ENCODE measurements at places on chromosomes 2 and 18.

DNA sequence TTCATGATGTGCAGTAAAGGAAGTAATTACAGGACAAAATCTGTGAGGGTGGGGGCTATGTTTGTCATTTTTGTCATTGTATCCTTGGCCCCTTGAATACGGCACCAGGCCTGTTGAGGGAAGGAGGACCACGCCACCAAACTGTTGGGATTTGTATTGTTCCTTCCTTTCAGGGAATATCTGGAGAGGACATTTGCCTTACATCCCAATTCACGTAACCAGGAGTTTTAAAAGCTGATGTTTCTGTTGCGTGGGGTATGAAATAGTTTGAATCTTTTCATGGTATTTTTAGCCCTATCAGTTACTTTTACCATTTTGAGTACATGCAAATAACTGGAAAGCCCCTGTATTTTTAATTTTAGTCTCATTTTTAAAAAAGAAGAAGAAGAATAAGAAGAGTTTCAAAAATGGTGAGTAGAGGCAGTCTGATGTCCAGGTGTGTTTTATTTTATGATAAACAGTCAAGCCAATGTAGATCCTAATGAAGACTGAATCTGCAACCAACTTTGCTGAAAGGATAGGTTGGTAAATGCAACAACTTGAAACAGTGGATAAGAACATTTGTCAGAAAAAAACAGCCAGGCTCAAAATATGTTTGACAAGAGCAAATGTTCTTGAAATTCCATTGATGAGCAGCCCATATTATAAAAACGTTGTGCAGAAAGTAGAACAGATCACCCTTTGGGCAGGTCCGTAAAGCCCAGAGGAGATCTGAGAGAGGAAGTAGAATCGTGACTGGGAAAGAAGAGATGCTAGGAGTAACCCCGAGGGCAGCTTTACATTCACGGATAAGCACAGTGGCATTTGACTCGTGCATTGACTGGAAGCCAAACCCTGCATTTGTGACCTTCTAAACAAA, 54.5 kb downstream of the RASGRP3 start:
- DNase-seq: no peak

GRCh38 chr18:63140038-63140450, 179.5 kb downstream of the BCL2 start:
- DNase-seq: no peak

DNA sequence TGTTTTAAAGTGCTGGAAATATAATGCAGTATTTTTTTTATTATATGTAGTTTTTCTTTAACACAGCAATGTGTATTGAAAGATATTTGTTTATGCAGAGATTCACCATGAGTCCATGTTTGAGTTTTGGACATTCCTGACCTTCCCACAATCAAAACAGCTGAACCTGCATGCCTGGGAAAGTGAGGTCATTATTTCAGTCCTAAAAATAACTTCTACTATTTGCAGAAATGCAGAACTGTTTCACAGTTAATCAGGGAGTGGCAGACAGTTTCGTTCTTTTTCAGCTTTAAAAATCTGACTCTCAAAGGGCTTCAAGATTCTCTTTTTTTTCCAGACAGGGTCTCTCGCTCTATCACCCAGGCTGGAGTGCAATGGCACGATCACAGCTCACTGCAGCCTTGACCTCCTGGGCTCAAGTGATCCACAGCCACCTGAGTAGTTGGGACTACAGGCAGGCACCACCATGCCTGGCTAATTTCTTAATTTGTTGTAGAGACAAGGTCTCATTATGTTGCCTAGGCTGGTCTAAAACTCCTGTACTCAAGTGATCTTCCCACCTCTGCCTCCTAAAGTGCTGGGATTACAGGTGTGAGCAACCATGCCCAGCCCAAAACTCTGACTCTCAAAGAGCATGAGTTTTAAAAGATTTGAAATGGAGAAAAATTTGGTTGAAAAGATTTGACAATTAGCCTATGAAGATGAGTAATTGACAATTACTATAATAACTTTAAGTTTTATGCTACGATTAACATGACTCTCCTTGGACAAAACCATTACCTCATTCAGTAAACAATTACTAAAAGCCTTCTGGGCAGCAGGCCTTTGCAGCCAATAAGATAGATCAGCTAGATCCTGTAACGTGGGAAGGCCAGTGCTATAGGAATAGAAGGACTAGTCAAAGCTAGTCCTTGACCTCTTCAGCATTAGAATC, 5.0 kb upstream of the MYL12B start:
- DNase-seq: no peak

DNA sequence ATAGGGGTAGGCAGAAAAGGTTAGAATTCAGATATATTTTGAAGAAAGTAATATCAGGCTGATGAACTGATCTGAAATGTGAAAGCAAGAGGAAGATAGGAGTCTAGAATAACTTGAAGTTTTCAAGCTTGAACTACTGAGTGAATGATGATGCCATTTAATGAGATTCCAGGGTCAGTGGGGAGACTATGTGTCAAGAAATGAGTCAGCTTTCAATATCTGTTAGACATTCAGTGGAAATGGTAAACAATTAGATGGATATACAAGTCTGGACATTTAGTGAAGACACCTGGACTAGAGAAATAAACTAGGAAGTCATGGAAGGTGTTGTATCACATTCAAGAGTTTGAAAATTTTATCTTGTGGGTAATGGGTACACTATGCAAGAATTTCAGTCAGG, 326.9 kb downstream of the FSIP2 start:
- no peak for DNase-seq

DNA sequence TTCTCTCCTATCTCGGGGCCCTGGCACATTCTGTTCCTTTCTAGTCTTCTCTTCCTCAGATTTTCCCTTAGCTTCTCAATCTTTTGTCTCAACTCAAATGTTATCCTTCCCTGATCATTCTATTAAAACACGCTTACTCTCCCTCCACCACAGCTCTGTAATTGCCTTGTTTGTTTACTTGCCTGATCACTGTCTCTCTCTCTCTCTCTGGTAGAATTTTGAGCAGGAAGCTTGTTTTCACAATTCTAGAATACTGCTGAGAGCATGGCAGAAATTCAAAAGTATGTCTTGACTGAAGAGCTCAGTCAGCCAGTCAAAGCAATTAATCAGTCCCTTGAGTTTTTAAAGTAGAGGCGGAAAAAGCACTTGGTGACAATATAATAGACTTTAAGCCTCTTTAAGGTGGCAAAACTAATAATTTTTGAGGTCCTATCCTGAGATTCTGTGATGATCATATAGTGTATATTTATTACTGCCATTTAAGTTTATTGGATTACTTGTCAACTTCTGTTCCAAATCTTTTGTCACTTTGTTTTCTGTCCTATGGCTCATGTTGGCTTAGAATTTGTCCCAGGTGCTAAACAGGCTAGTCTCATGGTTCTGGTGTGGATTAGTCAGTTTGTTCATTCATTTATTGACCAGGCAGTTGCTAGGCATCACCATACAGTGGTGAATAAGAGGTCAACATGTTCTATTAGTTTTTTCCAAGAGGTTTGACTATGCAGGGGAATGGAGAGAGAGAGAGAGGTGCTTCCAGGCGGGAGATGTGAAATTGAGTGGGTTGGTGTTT, 2.3 kb downstream of the PSMD1 start:
- no peak for DNase-seq

- DNase-seq: no peak
Observed at GRCh38 chr18:9139400-9140039, 2.9 kb downstream of the ANKRD12 start.

Measured in iPS-NIHi11 (cell line).